Osteocyte (in vitro differentiated cells): ENCODE measurements at places on chromosomes 11 and 22. TPM values are rescaled to one million over a fixed set of nuclear protein-coding genes. Genes with fewer than 3 reads are reported as not detected.

ANO1 gene
- total RNA-seq = not detected in 2 replicates

DNAJB7 gene
- not detected in 2 replicates for total RNA-seq

ART1 gene
- not detected in 2 replicates for total RNA-seq

CTTN gene
- total RNA-seq = 296 and 313 TPM in 2 replicates

SCGB1A1 gene
- total RNA-seq = not detected in 2 replicates
